ENCODE measurements at places on chromosomes 1 and 21.

DNA sequence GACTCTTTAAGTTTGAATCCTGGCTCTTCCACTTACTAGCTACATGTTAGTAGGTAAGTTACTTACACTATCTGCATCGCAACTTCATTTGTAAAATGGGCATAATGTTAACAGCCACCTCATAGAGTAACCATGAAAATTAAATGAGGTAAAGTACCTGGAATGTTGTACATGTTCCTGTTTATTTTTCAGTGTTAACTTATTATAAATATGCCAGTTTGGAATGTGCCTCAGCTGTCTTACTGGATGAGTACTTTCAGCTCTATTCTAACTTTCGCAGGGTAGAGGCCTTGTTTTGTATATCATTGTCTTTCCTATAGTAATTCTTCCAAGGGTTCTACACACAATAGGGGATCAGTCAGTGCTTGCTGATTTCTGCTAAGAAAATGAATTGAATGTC lies 167.4 kb downstream of the DUSP10 start:
- no peak for DNase-seq

DNA sequence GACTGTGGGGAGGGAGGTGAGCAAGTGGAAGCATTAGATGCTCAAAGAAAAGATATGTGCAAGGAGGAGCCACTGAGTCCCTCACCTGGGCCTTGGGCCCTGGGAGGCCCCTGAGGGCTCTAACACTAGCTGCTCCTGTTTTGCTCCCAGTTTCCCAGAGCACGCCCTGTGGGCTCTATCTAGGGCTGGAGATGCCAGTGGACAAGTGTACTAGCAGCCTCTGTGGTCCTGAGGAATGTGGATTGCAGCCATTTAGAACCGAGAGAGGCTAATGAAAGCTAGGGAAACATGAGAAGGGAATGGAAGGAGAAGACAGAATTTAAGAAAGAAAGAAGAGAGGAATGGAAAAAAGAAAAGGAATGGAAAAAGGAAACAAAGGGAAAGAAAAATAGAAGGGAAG lies 10.0 kb upstream of the TBX15 start:
- DNase-seq: no peak

DNA sequence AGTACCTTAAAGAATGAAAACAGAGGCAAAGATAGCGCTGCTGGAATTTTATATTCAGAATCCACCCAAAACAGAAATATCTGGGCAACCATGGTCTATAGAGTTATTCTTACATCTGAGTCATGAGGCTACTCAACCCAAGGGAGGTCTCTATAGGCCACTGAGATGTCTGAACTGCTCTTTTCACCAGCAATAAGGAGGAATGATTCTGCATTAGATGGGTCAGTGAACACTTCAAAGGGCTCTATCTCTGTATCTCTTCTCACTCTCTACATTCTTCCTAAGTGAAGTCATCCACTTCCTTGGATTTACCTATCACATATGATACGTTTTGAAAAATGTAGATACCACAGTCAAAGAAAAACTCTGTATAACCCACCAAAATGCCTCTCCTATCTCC lies 90.2 kb upstream of the NGF start:
- no peak for DNase-seq

DNA sequence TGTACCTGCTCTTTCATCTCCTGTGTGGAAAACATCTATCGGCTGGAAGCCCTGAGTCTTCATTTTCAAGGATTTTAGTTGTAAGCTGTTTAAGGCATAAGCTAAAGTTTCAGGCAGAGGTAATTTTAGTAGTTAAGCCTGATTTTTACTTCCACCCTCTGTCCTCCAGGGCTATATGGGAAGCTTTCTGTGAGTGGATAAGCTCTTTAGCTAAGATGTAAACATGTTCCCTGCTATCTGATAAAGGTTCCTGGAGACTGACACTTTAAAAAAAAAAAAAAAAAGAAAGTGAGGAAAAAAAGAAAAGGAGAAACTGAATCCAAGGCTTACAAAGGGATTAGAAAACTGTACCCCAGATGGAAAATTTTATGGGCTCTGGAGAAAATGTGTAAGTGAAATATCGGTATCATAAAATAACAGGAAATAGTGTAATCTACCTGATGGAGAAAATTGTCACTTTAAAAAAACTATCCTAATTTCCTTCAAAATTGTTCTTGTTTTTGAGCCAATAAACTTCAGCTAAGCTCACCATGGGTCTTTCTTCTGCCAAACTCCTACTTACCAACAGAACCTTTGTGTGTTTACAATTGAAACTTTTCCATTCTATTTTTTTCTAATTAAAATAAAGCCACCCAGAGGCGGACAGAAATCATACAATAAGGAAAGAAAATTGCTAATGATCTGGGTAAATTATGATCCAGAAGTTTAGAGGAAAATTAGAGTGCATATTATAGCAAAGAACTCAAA lies 180.5 kb downstream of the TGFB2 start:
- DNase-seq: no peak

GRCh38 chr1:1347663-1348419 lies 1.4 kb downstream of the DVL1 start:
- DNase-seq: no peak

DNA sequence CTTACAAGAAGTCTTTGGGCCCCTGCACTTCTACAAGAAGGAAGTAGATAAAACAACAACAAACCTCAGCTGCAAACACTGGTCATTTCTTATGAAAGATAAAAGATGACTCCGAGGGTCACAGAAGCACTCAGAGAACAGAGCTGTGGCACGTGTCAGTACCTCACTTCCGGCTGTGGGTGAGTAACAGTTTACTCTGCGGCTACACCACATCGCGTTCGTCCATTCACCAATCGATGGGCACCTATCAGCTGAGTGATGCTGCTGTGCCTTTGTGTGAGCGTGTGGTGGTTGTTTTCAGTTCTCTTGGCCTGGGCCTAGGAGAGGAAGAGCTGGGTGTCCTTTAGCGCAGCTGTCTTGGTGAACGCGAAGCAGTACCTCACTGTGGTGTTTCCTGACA lies 49.9 kb downstream of the COL6A1 start:
- DNase-seq: no peak

- DNase-seq: no peak
Measured at GRCh38 chr1:66400660-66401059, 133.3 kb upstream of the SGIP1 start.

GRCh38 chr1:112386024-112386723 lies 9.8 kb upstream of the CTTNBP2NL start:
- DNase-seq: no peak

GRCh38 chr21:38798481-38798882 lies 7.2 kb upstream of the ETS2 start:
- DNase-seq: peak; percentile 90

DNA sequence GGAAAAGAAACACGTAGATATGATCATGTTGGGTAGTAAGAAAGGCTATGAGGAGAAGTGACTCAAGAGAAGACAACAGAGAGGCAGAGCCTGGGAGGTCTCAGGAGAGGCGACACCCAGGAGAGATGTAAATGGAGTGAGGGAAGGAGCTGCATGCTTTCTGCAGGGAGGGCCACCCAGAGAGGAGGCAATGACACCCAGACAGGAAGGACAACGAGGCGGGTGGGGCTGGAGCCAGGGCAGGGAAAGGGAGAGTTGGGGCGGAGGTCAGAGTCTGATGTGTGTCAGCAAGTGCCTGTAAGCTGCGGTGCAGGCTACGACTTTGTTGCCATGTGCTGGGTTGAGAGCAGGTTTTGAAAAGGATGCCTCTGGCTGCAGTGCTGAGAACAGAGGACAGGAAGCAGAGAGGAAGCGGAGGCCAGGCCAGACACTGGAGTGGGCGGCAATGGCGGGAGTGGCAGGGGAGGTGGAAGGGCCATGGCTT lies 31.3 kb downstream of the SLC1A7 start:
- DNase-seq: no peak

DNA sequence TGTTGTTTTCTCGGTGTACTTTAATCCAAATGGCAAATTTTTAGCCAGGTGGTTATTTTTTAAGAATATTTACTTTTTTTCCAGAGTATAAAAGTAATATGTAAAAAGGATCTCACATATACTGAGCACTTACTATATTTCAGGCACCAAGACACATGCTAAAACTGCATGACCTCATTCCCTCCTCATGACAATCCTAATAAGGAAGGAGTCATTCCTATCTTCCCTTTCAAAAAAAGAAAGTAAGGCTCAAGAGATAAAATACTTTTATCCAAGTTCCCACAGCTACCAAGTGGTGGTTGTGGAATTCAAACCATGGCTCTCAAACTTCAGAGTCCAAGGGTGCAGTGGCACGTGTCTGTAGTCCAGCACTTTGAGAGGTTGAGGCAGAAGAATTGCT lies 19.4 kb downstream of the ATP2B4 start:
- DNase-seq: no peak

DNA sequence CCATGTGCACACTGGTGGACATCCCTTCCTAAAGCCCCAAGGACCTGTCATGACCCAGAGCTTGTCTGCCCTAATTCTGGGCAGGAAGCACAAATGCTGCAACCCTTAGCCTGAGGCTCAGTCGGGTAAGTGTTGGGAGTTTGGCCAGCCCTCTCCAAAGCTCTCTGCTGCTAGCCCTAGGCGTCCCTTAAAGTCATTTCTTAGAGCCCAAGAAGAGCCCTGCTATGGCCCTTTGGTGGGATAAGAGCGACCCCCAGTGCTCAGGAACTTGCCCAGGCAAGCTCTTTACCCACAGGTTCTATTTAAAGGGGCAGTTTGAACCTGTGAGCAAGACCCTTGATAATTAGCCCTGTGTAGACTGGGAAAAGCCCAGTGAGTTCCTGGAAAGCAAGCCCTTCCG lies 356.8 kb downstream of the RRAGC start:
- DNase-seq: no peak

- DNase-seq: no peak
Measured at GRCh38 chr1:174118751-174119150, 40.6 kb upstream of the RABGAP1L start.

- no peak for DNase-seq
Measured at GRCh38 chr1:29540801-29541357, 304.6 kb downstream of the PTPRU start.

DNA sequence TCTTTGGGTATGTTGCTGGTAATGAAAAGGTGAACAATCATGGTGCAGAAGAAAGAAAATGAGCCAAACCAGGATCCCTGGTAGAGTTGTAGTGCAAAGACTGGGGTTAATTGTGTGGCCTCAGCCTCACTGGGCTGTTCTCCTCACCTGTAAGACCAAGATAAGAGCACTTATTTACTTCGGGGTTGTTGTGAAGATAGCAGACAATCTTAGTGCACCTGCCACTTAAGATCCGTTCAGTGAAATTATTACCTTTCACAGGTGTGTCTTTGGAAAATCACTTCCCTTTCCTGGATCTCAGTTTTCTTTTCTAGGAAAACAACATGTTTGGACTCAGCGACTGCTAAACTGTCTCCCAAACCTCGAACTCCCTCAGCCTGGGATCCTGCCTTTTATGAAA lies 1.3 kb upstream of the FGGY start:
- DNase-seq: no peak

- peak; percentile 94 for DNase-seq
Measured at GRCh38 chr1:221816899-221817298, 75.0 kb upstream of the DUSP10 start.

GRCh38 chr1:234774971-234775370 lies 165.0 kb upstream of the IRF2BP2 start:
- no peak for DNase-seq

DNA sequence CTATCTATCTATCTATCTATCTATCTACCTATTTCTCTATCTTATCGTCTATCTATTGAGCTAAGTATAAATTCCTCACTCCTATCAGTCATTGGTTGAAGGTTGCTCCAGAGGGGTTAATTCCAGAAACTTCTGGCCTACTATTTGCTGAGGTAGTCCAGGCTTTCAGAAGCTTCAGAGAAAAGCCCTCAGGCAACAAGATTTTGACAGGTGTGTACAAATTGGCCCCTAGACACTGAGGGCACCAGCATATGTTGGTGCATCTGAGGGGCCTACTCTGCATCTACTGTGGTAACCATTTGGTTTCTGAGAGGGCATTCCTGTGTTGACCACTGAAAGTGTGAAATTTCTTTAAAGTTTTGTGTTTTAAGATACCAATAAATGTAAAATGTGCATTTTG lies 265.2 kb upstream of the B3GALT2 start:
- no peak for DNase-seq

DNA sequence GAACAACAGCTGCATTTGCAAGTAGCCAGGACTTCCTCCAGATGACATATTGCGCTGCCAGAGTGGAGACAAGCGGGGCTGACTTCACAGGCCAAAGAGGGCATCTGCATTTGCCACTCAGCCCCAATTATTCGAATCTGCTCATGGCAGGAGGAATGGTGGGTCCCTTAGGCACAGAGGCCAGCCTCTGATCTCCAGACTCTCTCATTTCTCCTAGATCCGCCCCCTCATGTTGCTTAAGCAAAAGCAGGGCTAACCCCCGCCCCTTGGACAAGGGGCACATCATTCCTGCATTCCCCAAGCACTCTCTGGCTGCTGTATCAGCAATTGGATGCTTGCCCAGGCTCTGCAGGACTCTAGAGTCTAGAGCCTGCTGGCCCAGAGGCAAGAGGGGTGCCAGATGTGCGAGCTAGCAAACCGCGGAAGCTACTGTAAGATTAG lies 262.4 kb downstream of the ST6GALNAC3 start:
- DNase-seq: no peak

DNA sequence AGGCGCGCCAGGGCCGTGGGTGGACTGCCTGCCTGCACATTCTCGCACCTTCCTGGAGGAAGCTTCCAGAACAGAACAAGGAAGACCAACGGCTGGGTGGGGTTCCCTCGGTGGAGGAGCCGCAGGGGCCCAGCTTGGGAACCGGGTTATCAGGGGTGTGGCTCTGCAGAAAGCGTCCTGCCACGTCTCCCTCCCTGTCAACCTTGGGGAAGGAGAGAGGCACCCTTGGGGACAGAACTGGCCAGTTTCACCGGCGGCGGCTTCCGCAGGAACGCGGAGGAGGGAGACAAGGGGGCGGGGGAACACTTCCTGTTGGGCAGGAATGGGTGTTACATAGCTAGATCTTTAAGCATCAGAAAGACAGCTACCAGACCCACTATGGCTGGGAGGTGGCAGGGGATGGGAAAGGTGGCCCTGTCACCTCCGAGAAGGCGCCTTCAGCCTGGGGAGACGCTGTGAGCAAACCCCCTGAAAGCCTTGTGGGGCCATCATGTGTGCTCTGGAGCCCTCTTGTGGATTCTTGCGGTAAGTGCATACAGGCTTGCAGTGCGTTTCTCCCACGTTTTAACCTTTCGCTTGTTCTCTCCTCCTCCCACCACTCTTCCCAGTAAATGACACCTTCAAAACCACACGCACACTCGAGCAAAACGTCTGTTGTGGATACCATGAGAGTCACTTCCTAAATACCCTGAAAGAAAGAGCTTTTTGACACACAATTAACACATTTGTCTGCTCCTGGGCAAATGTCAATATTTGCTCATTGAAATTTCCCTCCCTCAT lies 3.8 kb upstream of the PLEKHA6 start:
- no peak for DNase-seq

GRCh38 chr1:10084045-10084444 lies 51.3 kb downstream of the UBE4B start:
- no peak for DNase-seq

- DNase-seq: no peak
Measured at GRCh38 chr1:27634177-27634984, 604 bp downstream of the FGR start.

DNA sequence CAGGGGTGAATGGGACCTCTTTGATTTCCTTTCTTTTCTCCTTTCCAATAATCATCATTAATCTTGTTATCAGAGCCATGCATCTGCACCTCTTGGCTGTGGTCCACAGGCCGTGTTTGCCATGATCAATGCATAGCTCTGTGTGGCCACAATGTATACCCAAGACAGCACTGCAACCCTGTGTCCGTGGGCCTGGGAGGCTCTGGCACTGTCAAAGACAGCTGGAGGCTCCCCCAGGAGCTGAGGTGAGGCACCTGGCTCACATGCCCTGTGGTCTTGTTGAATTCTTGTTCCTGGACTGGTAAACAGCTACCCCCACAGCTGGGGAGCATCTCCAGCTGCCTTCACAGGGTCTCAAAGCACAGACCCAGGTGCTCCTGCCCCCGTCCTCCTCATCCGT lies 67.2 kb upstream of the SELENON start:
- DNase-seq: no peak

Data from epithelial cell of prostate (primary cell).